Large intestine (tissue), 12 donors: ENCODE measurements at places on chromosomes 16 and 17. TPM values are rescaled to one million over a fixed set of nuclear protein-coding genes. Genes with fewer than 3 reads are reported as not detected.

DNA sequence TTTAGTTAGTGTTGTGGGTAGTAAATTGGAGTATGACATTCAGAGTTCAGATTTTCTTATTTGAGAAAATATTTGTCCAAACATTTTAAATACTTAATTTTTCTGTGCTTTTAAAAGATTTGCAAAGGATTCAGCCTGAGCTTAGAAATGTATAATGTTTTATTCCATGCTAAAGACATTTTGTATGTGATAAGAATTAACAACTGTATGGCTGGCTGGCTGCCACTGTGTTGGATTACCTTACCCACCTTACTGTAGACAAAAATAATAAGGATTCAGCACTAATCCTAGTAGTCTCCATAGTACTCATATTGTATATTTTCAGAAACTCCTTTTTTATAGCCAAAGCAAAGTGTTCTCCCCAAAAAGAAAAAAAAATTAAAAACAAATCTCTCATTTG, 74.8 kb downstream of the TANC2 start:
- H3K27me3 ChIP-seq: no peaks in the 10 kb centered on the region
- no peaks in the 10 kb centered on the region for H3K36me3 ChIP-seq
- peaks cover 3% of the 10 kb centered on the region for H3K4me1 ChIP-seq

- H3K36me3 ChIP-seq: no peaks in the 10 kb centered on the region
- no peak overlapping the region for H3K4me3 ChIP-seq
- no peaks in the 10 kb centered on the region for H3K4me1 ChIP-seq
- H3K27ac ChIP-seq: no peak overlapping the region
Observed at GRCh38 chr16:88904676-88905365, 38.4 kb upstream of the PABPN1L start.

EVI2B gene
- 7.9 TPM for polyA plus RNA-seq

GRCh38 chr17:2089021-2089422, 34.1 kb downstream of the HIC1 start:
- no peaks in the 10 kb centered on the region for H3K27me3 ChIP-seq
- DNase-seq: peak; percentile 57
- H3K36me3 ChIP-seq: peaks cover 2% of the 10 kb centered on the region
- H3K4me1 ChIP-seq: peaks cover 34% of the 10 kb centered on the region

DNA sequence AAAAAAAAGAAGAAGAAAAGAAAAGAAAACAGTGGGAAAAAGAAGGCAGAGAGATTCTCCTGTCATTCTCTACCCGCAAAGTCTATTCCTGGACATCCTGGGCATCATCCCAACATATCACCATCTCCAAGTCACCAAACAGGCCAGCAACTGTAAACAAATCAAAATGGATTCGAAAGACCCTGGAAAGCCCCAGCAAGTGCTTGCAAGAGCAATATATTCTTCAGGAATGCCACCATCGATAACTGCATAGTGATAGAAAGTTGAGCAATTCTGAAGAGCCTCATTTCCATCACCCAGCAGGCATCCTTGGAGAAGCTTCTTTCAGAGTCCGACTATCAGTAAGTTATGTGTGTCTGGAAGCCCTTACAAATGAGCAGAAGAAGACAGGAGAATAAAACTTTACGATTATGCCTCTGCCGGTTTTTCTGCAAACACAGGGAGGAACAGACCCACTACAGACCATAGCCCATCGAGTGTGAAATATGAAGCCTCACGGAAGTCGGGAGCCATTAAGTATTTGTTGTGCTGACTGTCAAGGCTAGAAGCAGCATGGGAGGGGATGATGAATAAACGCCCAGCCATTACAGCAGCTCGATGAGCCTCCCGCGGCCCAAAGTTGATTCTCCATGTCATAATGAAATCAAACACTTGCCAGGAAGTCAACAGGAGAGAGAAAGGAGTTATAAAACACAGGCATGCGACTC, 64.5 kb upstream of the SEC14L1 start:
- H3K27ac ChIP-seq: no peak overlapping the region
- peaks cover 29% of the 10 kb centered on the region for H3K27me3 ChIP-seq
- no peaks in the 10 kb centered on the region for H3K36me3 ChIP-seq
- DNase-seq: no peak

- H3K36me3 ChIP-seq: peaks cover 19% of the 10 kb centered on the region
- H3K27ac ChIP-seq: no peak overlapping the region
- no peaks in the 10 kb centered on the region for H3K4me1 ChIP-seq
- H3K27me3 ChIP-seq: no peaks in the 10 kb centered on the region
Observed at GRCh38 chr17:37510056-37510455, 20.4 kb downstream of the DUSP14 start.

SDK2 gene
- 0.94 TPM for polyA plus RNA-seq

KRTAP1-1 gene
- polyA plus RNA-seq: not detected

DNA sequence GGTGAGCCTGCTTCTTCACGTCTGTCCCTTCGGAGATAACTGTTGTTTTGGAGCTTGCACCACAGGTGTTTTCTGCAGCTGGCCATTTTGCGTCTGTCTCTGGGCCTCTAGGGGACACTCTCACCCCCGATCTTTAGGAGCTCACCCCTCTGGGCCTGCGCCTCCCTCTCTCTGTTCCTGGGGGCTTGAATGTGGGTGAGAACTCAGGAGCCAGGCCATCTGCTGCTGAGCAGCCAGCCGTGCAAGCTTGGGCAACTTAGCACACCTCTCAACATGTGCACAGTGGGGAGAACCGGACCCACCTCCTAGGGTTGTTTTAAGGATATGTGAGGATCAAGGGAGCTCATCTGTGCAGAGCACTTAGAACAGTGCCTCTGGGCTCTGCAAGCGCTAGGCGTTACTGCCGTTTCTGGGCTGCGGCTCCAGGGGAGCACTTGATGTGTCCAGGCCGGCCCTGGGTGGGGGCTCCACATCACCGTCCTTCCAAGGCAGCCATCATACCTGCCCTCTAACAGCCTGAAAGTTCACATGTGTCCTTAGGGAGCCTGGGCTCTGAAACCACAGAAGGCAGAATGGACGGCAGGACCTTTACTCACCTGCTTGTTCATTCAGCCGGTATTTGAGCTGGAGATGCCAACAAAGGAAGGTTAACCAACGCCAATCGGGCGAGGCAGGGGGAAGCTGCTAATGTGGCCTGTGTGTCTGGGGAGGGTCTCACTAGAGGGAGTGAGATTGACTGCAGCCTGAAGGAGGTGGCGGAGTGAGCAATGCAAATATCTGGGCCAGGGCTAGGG, 66.3 kb downstream of the MRC2 start:
- H3K36me3 ChIP-seq: peaks cover 2% of the 10 kb centered on the region
- no peak for DNase-seq
- H3K4me1 ChIP-seq: no peaks in the 10 kb centered on the region

SETD1A gene
- 12.3 TPM for polyA plus RNA-seq

GRCh38 chr17:5621026-5621425, 36.7 kb upstream of the NLRP1 start:
- DNase-seq: no peak
- H3K27me3 ChIP-seq: peaks cover 3% of the 10 kb centered on the region
- H3K36me3 ChIP-seq: no peaks in the 10 kb centered on the region
- no peaks in the 10 kb centered on the region for H3K4me1 ChIP-seq

CBX2 gene
- polyA plus RNA-seq: 14.4 TPM

- no peak overlapping the region for H3K27ac ChIP-seq
- no peaks in the 10 kb centered on the region for H3K4me1 ChIP-seq
- no peak for DNase-seq
- H3K4me3 ChIP-seq: no peak overlapping the region
Observed at GRCh38 chr16:73882651-73883050, 414.0 kb upstream of the PSMD7 start.

SGCA gene
- polyA plus RNA-seq: 1.2 TPM

- H3K27me3 ChIP-seq: peaks cover 6% of the 10 kb centered on the region
- no peaks in the 10 kb centered on the region for H3K36me3 ChIP-seq
- no peak overlapping the region for H3K4me3 ChIP-seq
- no peak for DNase-seq
Observed at GRCh38 chr17:41513168-41513547, 5.5 kb downstream of the KRT15 start.
